ENCODE measurements at places on chromosomes 3 and 15. TPM values are rescaled to one million over a fixed set of nuclear protein-coding genes. Genes with fewer than 3 reads are reported as not detected.

The COL6A6 gene
- polyA plus RNA-seq, result 0.08 TPM

DNA sequence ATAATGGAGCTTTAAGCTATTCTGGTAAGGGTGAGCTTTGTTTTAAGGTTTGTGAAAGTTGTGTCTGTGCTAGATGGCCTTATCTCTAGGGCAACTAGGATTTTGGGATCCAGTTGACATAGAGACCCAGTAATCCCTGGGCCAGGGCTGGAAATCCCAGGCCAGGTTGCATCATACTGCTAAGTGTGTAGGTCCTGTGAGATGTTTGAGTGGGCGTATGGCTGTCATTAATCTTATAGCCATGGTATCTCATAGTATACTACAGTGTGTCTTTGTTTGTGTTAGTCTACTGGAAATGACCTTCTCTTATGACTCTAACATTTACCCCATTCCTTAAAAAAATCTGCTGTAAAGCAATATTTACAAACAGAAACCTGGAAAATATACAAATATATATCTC lies 151.4 kb downstream of the CACNA2D3 start:
- no peak for DNase-seq

The UROC1 gene
- not detected for polyA plus RNA-seq

DNA sequence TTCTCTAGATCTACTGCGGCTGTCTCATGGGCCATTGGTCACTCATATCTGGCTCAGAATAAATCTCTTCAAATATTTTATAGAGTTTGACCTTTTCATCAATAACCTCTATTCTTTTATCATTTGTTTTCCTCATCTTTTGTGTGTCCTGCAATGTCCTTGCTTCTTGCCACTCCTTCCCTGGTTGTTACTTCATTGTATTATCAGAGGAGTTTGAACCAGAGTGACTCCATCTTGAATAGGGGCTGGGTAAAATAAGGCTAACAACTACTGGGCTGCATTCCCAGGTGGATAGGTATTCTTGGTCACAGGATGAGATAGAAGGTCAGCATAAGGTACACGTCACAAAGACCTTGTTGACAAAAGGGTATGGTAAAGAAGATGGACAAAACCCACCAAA lies 9.9 kb upstream of the LPCAT4 start:
- DNase-seq, result no peak

DNA sequence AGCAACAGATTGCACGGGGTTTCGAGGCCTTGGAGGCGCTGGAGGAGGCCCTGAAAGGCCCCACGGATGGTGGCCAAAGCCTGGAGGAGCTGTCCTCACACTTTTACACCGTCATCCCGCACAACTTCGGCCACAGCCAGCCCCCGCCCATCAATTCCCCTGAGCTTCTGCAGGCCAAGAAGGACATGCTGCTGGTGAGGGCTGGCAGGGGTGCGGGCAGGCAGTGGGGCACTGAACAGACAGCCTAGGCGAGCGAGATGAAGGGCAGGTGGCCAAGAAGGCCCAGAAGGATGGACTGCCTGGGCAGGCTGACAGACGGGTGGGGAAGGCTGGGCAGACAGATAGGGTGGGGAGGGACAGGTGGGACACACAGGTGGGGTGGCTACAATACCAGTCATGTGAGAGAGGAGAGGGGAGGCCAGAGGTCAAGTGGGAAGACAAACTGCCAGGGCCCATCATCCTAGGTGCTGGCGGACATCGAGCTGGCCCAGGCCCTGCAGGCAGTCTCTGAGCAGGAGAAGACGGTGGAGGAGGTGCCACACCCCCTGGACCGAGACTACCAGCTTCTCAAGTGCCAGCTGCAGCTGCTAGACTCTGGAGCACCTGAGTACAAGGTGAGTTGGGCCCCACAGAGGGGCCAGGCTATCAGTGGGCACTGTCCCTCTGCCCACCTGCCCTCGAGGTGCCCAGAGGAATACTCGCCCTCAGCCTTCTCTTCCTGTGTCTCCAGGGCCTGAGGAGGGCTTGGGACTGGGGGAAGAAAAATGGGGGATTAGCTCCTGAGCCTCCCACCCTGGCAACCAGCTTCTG lies 3.1 kb downstream of the PARP3 start:
- no peak for DNase-seq
